ENCODE measurements at places on chromosomes 12 and 14.

DNA sequence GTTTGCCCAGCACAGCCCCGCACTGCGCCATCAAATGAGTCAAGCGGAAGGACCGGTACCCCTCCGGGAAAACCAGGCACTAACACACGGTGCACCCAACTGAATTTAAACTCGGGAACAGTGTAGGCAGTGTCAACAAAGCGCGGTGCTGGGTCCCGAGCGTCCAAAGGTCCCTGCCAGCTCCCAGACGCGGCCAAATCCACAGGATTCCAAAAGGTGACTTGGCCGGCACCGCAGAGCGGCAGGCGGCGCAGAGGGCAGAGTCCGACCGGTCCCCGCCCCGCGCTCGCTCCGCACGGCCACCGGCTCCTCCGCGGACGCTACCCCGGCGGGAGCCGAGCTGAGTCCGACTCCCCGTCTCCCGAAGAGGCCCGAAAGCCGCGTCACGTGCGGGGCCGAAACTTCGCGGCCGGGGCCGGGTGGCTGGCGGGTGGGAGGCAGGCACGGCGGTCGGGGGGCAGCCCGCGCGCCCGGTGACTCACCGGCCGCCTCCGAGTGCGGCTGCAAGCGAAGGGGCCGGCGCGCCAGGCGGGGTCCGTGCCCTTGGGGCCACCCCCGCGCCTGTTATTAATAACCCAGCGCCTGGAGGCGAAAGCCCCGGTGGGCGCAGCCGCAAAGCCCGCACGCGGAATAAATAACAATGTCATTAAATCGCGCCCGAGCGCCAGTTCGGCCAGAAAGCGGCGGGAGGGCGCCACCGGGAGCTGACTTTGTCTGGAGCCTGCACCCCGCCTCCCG lies 863 bp downstream of the DENND5B start:
- peak; percentile 85 for DNase-seq

- DNase-seq, result peak; percentile 66
Observed at GRCh38 chr12:56158926-56159461, 835 bp downstream of the MYL6 start.

- DNase-seq, result no peak
Observed at GRCh38 chr12:47698055-47698454, 7.8 kb downstream of the RPAP3 start.

DNA sequence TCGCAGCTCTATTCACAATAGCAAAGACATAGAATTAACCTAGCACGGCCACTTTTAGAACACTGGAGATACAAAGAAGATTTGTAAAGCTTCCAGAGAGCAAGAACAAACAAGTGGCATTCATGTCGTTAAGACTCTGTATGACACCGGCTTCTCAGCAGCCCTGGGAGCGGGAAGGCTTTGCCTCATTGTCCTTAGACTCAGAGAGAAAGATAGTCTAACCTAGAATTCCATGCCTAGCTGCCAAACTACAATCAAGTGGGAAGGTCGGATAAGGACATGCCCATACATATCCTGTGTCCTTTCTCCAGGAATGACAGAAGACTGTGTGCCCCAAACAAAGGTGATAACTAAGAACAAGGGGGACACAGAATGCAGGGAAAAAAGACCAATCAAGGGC lies 1038.3 kb downstream of the BCL11B start:
- DNase-seq, result no peak

DNA sequence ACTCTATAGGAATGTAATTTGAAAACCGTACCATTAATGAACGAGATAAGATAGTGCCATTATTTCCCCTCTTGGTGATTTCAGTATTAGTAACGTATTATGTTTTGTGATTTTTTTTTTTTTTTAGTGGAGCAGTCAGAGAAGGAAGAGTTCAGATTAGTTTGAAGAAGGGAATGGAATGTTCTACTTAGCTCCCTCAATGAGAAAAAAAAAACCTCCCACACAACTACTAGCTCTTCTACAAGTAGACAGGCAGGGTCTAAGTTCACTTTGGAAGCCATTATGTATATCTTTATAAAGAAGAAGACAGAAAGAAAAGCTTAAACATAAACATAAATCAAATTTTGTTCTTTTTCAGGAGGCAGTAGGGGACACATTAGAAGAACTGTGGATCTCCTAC lies 27.3 kb downstream of the PNMA1 start:
- no peak for DNase-seq

DNA sequence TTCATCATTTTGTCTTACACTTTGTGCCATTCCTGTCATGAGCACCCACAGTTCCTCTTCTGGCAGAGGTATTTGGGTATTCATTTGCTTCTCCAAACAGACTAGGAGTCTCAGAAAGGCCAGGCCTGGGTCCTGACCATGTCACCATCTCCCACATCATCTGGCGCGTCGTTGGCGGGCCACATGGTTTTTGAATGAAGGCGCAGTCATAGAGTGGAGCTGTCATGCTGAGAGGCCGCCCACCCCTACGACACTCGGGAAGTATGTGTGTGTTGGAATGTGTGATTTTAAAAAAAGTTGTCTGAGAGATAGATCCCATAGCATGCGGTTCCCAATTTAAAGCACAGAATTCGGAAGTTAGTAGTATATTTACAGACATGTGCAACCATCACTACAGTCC lies 15.6 kb upstream of the TTC7B start:
- no peak for DNase-seq

DNA sequence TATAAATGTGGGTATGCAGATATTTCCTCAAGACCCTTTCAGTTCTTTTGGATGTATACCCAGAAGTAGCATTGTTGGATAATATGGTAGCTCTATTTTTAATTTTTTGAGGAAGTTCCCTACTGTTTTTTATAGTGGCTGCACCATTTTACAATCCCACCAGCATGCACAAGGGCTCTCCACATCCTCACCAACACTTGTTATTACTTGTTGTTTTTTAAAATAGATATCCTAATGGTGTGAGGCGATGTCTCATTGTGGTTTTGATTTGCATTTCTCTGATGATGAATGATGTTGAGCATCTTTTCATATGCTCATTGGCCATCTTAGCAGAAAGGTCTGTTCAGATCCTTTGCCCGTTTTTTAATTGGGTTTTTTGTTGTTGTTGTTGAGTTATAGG lies 47.1 kb downstream of the DIP2B start:
- no peak for DNase-seq

Data from ELR (cell line).